Omental fat pad (tissue), 4 donors: ENCODE measurements at places on chromosomes 7 and 10.

- no peak for DNase-seq
Observed at GRCh38 chr10:66746711-66747110, 179.1 kb upstream of the LRRTM3 start.

GRCh38 chr10:121596689-121597503 lies 1.3 kb downstream of the FGFR2 start:
- no peak for DNase-seq

DNA sequence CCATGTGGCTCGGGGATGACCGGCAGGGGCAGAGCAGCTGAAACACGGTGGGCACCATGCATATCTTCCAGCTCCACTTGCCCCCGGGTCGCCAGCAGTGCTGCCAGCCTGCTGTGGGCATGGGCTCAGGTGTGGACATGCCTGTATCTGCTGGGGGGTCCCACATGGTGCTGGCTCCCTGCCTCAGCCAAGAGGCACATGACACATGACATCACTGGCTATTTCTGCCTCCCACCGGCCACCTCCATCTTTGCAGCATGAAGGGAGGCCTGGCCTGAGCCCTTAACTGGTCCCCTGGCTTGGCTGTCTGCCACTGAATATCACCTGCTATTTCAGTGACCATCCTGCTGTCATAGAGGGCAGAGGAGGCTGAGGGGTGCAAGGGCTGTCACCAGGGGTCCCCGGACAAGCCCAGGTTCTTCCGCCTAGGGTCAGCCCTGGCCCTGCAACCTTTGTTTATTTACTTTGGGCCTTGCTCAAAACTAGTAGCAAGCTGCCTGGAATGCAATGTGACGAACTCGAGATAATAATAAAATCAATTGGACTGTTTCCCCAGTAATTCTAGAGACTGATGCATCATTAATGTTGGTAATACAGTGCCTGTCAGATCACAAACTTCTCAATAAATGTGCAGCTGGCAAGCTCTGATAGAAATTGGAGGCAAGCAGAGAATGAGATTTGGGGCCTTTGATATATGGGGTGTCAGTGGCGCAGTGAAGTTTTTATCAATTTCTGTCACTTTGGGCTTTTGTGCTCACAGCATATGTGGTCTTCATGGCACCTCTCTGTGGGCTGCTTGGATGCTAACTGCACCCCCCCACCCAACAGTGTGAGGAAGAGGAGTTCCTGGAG lies 28.5 kb downstream of the ZMIZ1 start:
- DNase-seq: no peak

DNA sequence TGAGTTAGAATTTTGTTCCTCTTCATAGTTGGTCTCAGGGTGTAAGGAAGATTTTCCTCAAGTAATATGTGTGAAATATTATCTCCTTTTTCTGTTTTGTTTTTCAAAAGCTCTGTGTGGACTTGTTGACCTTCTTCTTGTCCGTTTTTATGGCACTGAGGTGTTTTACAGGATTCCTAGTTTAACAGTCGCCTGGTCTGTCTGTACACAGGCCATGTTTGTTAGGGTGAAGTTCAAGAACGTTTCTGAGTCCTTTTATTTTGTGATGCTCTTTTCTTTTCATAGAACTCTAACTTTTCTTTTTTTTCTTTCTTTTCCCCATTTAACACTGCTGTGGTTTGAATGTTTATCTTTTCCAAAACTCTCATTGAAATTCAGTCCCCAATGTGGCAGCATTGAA lies 18.5 kb downstream of the TACC2 start:
- DNase-seq: no peak

DNA sequence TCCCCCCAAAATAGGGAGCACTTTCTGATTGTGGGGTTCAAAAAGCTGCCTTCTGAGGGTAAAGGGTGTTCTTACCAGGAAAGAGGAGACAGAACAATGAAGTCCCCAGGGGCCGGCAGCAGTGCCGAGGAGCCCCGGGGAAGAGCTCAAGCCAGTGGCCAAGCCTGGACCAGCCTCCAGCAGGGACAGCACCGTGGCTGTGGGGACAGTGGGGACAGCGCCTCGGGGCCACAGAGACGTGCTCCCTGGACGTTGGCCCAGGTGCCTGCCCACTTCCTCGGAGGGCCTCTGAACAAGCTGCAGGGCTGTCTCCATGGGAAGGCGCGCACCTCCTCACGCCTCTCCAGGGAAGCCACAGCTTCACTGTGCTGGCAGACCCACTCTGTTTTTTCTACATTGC lies 312.6 kb downstream of the PTPRN2 start:
- no peak for DNase-seq

GRCh38 chr10:1233031-1233430 lies 176.8 kb downstream of the WDR37 start:
- DNase-seq: no peak

DNA sequence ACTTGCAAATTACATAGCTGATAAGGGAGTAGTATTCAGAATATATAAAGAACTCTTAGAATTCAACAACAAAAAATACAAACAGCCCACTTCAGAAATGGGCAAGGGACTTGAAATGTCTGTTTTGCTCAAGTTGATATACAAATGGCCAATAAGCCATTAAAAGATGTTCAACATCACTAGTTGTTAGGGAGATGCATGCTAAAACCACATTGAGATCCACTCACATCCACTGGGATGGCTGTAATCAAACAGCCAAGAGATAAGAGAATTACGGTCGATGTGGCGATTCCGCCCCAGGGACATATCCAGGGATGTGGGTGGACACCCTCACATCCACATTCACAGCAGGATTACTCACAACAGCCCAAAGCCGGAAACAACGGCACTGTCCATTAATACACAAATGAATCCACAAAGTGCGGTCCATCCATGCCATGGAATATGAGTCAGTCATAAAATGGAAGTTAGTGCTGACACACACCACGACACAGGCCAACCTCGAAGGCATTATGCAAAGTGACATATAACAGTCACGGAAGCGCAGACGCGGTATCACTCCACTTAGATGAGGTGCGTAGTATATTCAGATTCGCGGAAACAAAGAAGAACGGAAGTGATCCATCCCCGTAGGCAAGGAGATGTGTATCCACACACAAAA lies 227.8 kb downstream of the DNAJB6 start:
- DNase-seq: no peak

- DNase-seq: no peak
Observed at GRCh38 chr7:68511281-68511680, 1087.0 kb upstream of the AUTS2 start.

DNA sequence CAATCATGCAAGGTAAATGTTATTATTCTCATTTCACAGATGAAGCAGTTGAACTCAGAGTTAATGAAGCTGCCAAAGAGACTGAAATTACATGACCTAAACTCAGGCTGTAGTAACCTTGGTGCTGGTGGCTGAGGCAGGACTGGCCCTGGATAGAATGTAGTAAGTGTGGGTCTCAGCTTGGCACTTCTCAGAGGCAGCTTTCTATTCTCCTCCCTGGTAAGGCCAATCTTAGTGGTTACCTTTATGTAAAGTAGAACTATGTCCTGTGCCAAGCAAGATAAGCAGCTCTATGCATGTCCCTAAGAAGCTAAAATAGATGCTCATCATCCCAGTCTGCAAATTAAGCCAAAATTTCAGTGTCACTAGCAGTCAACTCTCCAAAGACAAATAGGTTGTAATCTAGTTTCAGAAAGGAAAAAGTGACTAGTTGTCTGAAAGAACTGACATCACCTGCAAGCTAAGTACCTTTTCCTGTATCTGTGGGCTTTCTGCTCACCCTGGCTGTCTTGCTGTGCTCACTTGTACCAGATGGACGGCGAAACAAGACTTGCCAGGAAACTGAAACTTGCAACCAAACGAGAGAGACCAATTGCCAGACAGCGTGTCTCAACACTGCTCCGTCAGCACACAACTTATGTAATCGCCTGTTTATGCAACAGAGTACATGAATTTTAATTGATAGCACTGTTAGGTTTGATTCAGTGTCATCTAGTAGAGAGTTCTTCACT lies 43.7 kb downstream of the CH25H start:
- DNase-seq: no peak

- no peak for DNase-seq
Observed at GRCh38 chr7:81007051-81007450, 88.2 kb upstream of the SEMA3C start.

DNA sequence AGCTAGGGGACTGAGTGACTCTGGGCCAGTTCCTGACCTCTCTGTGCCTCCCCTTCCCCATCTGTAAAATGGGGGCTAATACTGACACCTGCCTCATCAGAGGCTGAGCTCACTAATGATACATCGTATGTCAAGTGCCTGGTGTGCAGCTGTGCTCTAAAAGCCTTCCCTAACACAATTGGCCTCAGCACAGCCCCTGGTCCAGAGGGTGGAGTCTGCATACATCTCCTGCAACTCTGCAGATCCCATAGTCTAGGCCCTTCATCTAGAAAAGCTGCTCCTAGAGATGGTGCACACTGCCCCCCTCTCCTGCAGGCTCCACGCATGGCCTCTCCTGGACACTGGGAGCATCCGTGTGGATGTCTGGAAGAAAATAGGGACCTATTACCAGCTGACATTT lies 255.0 kb downstream of the RPS24 start:
- DNase-seq: no peak

DNA sequence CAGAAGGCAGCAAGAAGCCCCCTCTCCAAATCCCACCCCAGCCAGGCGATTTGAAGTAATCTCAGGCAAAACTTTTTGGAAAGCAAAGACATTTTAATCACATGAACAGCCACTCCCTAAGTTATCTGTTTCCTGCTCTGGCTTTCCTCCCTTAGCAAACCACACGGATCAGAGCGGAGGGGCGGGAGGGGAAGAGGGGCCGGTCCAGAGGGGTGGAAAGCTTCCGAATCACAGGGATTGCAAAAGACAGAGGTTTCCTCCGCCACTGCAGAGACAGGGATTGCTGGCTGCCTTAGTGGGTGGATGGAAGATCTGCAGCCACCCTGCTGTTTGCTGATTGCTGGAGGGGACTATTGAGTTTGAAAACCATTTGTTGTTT lies 41.2 kb downstream of the ZCCHC24 start:
- no peak for DNase-seq

- DNase-seq: no peak
Observed at GRCh38 chr7:47962262-47962661, 14.0 kb upstream of the PKD1L1 start.

- DNase-seq: no peak
Observed at GRCh38 chr7:141409801-141410329, 141.3 kb upstream of the AGK start.
